CD4-positive, alpha-beta T cell treated with Interleukin-10 for 1 hour (primary cell): ENCODE measurements at places on chromosomes 13 and 19.
A peak's percentile ranks its signal among the peaks of the same experiment; 100 is the strongest.

- no peak for DNase-seq
Measured at GRCh38 chr13:111020021-111020420, 95.1 kb upstream of the ARHGEF7 start.

DNA sequence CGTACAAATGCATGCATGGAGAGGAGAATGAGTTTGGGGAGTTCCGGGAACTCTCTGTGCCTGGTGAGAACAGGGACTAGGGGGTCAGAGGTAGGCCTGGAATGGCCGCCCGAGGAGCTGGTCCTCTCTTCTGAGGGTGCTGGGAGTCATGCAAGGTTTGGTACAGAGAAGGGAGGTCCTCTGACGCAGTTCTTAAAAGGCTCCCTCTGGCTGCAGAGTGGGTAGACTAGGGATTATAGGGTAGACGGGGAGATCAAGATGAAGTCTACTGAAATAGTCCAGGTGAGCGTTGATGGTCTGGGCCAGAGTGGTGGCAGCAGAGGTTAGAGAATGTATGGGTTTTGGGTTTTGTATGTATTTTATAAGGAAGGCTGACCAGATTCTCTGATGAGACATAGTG is 796 bp downstream of the ZNF304 start:
- DNase-seq, result no peak

- DNase-seq, result no peak
Measured at GRCh38 chr13:18949489-18949761, 232.2 kb downstream of the TUBA3C start.

DNA sequence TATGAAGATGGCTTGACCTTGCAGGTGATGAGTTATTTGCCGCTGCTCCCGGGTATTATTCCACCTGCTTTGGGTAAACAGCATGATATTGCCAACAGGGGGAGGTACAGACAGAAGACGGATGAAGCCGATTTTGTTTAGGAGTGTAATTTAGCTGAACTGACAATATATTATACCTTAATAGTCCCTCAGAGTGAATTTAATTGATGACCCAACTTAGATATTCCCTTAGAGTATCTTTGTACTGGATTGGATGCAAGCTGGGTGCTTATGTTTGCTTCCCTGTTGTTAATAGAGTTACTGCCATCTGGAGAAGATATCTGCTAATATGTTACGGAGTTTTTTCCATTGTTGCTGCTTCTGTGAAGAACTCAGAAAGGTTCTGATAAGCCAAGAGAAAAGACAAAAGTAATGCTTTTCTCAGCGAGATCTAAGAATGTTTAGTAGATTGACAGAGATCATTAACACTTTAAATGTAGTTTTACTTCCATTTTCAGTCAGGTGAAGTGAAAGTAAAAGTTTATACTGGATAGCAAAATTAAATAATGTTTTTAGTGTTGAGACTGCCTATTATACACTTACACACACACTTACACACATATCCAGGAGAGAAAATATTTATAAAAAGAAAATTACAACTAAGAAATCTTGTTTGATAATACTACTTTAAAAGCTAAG is 2220.8 kb upstream of the PCDH20 start:
- peak; percentile 1 for DNase-seq

GRCh38 chr13:104270731-104271130 is 1204.5 kb upstream of the SLC10A2 start:
- DNase-seq, result no peak
